ENCODE measurements at places on chromosomes 4 and X.

DNA sequence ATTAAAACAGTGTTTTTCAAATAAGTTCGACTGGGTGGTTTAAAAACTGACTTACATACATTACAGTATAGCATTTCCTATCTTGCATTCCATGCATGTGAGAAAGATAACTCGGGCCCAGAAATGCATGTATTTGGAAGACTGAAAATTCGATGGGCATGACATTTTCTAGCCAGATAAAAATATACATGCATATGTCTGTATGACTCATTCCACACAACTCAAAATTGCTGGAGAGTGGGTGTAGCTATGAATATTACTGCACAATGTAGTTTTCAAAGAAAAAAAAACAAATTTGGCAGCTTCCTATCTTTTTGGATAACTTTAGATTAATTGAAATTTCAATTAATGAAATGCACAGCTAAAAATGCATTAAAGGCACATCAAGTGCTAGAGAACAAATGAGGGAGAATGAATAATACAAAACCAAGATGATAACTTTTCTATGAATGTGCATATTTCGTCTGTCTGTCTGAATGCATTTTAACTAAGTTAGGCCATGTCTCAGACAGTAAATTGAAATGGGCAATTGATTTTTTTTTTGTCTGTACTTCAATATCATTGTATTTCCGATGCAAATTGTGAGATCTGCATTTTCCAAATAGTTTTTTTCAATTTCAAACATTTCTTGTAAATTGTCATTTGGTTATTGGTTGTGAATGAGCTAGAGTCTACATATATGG lies 54.5 kb upstream of the GABRA2 start:
- H3K4me3 ChIP-seq = no peak overlapping the region
- H3K27me3 ChIP-seq = no peaks in the 10 kb centered on the region
- H3K27ac ChIP-seq = no peak overlapping the region
- H3K4me1 ChIP-seq = no peaks in the 10 kb centered on the region

GRCh38 chrX:1491851-1492349 lies 39.2 kb upstream of the ASMTL start:
- no peak overlapping the region for H3K27ac ChIP-seq
- no peaks in the 10 kb centered on the region for H3K27me3 ChIP-seq
- H3K4me3 ChIP-seq = no peak overlapping the region
- no peaks in the 10 kb centered on the region for H3K36me3 ChIP-seq
- DNase-seq = no peak
- H3K4me1 ChIP-seq = no peaks in the 10 kb centered on the region

DNA sequence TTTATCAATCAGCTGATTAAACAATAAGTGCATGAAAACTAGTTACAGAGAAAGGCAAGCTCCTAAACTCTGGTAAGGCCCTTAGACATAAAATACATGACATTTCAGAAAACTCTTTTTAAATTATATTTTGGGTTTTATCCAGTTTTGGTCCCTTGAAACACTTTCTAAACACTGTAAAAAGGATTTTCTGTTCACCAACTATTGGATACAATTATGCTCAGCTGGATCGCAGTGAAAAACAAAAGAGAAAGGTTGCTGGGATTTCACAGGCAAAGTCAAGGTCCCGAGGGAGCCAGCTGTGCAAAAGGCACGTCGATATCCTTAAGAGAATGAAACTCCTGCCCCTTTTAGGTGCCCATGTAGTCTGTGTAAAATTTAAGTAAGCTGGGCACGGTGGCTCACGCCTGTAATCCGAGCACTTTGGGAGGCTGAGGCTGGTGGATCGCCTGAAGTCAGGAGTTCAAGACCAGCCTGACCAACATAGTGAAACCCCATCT lies 1018.4 kb upstream of the INTU start:
- no peaks in the 10 kb centered on the region for H3K4me1 ChIP-seq
- no peak overlapping the region for H3K4me3 ChIP-seq
- no peak for DNase-seq
- no peaks in the 10 kb centered on the region for H3K27me3 ChIP-seq
- no peak overlapping the region for H3K27ac ChIP-seq

DNA sequence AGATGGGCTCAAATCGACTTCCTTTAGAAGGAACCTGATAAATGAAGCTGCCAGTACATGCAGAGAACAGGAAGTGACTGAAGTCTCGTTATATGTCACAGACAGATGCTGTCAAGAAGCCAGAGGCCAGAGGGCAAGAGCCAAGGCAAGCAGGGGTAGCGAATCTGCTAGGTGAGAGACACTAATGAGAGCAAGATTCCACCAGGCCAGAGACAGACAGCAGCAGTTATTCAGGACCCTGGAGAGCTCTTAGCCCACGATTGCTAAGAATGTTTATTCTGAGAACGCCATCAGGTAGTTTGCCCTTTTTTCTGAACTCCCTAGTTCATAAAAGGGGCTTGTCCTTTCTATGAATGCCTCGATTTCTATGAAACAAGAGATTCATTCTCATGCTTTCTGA lies 73.7 kb downstream of the BEND2 start:
- no peaks in the 10 kb centered on the region for H3K4me1 ChIP-seq
- H3K27ac ChIP-seq = no peak overlapping the region
- no peak overlapping the region for H3K4me3 ChIP-seq
- no peaks in the 10 kb centered on the region for H3K27me3 ChIP-seq
- no peak for DNase-seq
